ENCODE measurements at places on chromosomes 3 and 15.

GRCh38 chr3:99753268-99753975, 64.2 kb upstream of the CMSS1 start:
- peak; percentile 38 for DNase-seq

DNA sequence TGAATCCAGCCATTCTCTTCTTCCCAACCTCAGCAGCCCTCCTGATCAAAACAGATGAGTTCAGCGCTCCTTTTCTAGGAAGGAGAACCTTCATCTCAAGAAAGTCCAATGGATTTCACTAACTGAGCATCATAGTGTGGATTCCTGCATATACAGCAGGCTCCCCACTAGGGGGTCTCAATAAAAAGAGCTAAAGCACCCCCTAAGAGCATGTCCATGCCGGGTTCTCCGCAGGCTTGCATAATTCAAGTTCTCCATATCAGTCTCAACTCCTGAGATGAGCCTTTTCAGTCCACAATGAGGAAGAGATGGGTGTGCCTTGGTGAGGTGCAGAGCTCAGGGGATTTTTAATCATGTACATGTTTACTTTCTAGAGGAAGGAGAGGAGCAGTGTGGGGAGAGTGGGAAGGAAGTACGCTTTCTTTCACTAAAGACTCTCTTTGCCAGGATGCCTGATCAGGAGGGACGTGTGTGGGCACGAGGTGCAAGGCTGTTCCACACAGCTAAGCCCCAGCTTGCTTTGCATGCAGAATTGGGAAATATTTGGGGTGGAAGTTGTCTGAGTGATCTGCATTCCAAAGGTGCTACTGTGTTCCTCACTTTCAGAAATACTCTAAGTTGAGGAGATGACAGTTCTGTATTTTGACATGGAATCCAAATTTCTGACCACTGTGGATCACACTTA, 563.5 kb downstream of the OCA2 start:
- DNase-seq, result no peak

GRCh38 chr3:155805204-155805801, 775 bp downstream of the C3orf33 start:
- no peak for DNase-seq

DNA sequence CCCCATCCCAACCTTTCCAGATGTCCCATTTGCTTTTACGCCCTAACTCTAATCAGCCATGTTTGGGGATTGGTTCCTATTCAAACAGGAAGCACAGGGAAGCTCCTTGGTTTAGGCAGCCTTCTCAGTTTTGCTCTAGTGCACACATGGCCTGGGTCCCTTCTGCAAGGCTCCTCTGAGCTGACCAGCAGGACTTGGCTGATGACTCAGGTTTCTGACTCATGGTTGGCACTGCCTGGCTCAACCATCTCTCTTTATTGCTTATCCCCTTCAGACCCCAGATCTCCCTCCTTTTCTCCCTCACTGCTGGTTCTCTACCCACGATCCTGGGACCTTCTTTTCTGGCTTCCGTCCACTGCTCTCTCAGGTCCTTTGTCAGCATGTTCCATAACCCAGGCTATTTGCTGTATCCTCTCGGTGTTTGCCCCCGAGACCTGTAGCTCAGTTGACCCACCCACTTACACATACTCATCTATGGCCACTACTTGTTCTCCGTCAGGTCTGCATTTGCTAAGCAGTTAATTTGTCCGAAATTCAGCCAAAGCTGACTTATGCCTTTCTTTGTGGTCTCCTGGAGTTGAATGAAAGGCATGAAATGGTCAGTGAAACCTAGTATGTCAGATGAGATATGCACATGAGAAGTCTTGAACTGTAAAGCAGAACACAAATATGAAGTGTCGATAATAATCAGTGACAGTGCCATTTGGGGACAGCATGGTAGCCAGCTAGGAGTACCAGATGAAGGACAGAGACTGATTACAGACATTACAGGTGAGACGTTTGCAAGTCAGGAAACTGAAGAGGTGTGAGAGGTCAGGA, 323.5 kb upstream of the ROPN1 start:
- no peak for DNase-seq

DNA sequence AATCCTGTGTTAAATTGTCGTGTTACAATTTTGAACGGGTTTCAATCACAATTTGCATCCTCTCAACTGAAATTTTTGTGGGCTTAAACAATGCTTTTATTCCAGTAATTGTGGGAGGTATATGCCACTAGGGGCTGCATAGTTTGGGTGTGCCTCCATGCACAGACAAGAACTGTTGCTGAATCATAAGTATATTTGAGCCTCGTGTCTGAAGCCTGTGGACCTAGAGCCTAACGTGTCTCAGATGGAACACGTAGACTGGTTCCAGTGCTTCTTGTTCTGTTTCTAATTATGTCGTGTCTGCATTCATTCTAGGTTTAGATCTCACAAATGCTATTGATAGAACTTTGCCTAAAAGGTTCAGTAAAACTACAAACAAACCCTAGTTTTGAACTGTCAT, 363.4 kb downstream of the RBMS3 start:
- DNase-seq, result no peak

DNA sequence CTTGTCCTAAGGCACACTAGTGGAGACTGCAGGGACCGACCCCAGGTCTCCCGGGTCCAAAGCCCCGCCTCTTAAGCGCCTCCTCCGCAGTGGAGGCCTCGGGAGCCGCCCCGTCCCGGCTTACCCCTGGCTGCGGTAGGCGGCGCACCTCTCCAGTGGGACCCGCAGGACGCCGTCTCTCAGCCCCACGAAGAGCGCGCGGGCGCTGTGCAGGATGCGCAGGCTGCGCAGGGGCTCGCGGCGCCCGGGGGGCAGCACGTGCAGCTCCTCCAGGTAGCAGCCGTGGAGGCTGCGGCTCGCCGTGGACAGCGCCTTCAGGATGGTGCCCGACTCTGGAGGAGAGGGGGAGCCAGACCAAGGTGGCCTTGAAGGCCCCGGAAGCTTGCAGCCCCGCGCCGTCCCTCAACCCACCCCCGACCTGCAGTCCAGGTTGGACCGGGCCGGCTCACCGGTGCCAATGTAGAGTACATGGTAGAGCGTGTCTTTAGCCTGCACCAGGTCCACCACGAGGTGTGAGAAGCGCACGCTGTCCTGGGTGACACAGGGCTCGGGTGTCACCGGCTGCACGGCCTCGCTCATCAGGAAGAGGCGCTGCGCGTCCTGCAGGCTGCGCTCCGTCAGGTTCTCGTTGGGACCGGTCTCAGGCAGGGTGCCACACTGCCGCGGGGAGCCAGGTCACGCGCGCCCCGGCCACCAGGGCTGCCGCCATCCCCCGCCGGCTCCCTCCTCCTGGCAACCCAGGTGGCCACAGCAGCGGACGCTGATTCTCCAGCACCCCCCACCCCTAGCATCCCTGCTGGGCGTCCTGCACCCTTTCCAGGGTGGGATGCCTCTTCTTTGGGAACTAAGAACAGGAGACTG, 105.5 kb downstream of the SEMA5B start:
- DNase-seq, result peak; percentile 53

DNA sequence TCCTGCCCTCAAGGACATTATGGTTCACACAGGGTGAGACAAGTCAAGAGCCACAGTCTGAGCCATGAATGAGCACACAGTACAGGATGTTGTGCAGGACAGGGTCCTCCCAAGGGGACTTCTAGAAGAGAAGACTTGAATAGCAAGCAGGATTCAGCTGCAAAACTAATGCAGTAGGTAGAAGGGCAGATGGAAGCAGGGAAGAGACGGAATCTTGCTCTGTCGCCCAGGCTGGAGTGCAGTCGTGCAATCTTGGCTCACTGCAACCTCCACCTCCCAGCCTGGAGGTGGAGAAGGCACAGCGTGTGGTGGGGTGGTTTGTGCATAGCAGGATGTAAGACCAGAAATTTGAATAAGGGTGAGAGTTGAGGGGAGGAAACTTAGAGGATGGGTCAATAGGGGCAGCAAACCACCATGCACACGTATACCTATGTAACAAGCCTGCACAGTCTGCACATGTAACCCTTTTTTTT, 8.0 kb downstream of the BCL2L10 start:
- DNase-seq, result no peak

GRCh38 chr3:182214416-182214815, 502.7 kb downstream of the SOX2 start:
- no peak for DNase-seq

DNA sequence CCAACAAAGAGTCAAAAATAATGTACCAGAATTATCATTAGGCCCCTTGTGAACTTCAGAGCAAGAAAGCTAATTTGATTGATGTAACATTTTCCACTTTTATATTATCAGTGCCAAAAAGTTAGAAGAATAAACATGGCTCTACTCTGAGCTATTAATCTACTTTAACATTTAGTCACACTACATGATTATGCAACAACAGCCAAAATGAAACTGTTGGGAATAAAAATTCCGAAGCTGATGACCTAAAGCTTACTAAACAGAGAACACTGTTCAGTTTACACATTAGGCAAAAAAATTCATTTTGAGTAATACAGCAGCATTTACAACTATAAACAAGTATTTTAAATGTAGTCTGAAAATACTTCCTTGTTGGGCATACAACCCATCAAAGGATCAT, 1134.1 kb downstream of the EPHA3 start:
- DNase-seq, result no peak

GRCh38 chr3:43766672-43767465, 76.1 kb downstream of the ABHD5 start:
- DNase-seq, result no peak

- DNase-seq, result peak; percentile 20
Observed at GRCh38 chr15:63322541-63322940, 45.1 kb downstream of the APH1B start.

- DNase-seq, result no peak
Observed at GRCh38 chr3:64957408-64958198, 269.8 kb upstream of the ADAMTS9 start.

GRCh38 chr3:61682671-61683548, 121.5 kb downstream of the PTPRG start:
- DNase-seq, result no peak

- DNase-seq, result no peak
Observed at GRCh38 chr3:55873523-55874254, 386.6 kb upstream of the WNT5A start.

DNA sequence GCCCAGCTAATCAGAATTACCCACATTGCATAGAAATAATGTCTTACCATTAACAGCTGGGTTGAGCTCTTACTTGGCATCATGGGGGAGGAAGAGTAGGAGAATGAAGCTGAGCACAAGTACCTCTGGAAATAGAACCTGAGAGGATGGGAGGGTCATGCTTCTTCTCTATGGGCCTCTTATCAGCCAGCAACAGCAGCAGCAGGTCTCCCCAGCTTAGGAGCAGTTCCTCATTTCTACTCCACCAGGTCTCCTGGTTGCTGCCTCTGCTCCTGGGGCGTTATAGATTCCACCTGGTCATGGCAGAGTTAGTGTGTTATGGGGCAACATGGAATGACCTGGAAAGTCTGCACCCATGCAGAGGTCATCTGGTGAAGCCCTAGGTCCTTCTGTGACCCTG, 3.4 kb downstream of the FSD2 start:
- DNase-seq, result no peak

DNA sequence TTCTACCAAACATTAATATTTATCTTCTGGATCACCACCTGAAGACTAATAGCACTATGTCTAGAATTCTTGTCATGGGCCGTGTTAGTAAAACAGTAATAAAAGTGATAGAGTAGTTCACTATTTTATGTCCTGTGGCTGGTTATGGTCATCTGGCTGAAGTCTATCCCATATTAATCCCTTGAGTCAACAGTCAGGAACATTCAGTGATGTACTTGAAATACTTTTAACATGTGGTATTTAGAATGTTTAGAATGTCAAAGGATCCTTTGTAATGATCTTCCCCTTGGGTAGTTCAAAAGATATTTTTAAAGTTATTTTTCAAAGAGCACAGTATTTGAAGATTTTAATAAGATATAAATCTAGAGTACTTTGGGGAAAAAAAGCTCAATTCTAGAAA, 117.0 kb downstream of the MBNL1 start:
- no peak for DNase-seq

- no peak for DNase-seq
Observed at GRCh38 chr15:46080016-46080415, 445.2 kb downstream of the SQOR start.

GRCh38 chr3:10017636-10018292, 8.5 kb upstream of the FANCD2 start:
- no peak for DNase-seq

DNA sequence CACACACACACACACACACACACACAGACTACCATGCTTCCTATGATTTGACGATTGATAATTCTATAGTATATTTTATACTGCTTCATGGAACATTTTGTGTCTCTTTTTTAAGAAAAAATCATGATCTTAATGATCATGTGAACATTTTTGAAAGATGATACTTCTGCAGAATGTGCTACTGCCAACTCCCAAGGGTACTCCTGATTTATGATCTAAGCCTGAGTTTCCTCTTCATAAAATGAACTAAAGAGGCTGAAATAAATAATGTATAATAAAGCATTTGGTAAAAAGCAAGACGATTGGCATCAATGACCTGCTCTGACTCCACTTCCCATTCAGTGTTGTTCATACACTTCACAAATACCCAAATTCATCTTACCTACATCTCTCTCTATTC, 333.8 kb upstream of the RBMS3 start:
- no peak for DNase-seq

DNA sequence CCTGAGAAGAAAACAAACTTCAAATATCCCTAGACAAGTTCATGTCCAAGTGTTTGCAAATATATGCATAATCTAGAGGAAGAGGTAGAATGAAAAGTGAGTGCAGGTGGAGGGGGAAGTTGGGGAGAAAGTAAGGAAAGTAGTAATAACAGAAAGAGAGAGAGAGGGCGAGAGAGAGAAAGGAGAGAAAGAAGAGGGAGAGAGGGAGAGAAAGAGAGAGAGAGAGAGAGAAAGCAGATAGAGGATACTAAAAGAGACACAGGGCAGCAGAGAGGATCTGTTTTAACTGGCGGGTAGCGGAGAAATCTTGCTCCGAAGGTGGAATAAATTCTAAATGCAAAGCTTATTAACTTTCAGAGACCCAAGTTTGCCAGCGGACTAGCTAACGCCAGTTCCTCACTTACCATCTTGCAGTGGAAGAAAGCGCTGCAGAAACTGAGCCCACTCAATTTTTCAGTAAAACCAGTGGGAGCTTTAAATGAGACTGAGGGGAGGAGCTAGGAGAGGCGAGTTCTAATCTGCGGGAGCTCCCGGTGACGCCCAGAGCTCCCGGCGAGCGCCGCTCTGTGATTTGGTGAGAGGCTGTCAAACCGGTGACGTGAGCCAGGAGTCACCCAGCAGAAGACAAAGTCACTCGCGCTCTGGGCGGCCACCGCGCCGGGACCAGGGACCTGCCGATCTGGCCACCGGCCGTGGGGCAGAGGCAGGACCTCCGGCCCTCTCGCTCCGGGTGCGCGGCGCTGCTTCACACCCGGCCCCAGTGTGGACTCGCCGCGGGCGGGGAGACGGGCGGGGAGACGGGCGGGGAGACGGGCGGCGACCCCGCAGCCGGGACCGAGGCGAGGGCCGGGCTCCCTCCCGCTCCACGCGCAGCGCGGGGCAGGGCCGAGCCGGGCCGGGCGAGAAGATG, at the start of gene GMNC:
Gene GMNC (minus strand): TSS at position 486 of the 910 bp plus-strand sequence. CDS start 79 bp downstream, at position 407.
- peak; percentile 79 for DNase-seq

DNA sequence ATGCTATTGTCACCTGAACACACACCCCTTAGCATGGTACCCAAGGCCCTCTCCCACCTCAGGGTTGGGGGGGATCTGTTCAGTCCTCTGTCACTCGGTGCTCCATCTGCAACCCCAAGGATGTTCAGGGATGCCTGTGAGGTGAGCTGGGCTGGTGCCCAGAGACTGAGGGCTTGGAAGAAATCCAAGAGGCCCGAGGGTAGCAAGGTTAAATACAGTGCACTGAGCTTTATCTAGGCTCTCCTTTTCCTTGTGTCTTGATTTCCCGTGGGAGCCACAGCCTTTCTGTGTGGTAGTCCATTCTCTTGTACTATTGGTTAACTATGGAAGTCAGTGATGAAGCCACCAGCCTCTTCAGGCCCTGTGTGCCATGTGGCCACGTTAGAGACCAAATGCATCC, 18.7 kb upstream of the WNT5A start:
- DNase-seq, result no peak

GRCh38 chr15:52086011-52086786, 26.4 kb downstream of the BCL2L10 start:
- no peak for DNase-seq

Measured in endothelial cell (in vitro differentiated cells).